OCI-LY7 (cell line): ENCODE measurements at places on chromosomes 5 and 9. TPM values are rescaled to one million over a fixed set of nuclear protein-coding genes. Genes with fewer than 3 reads are reported as not detected.

Gene ACO1
- 8.8 and 9.0 TPM in 2 replicates for total RNA-seq

Gene C5orf52
- not detected in 2 replicates for total RNA-seq

- DNase-seq: no peak
These were observed 370.3 kb upstream of the IRX1 start for GRCh38 chr5:3225201-3225960.

DNA sequence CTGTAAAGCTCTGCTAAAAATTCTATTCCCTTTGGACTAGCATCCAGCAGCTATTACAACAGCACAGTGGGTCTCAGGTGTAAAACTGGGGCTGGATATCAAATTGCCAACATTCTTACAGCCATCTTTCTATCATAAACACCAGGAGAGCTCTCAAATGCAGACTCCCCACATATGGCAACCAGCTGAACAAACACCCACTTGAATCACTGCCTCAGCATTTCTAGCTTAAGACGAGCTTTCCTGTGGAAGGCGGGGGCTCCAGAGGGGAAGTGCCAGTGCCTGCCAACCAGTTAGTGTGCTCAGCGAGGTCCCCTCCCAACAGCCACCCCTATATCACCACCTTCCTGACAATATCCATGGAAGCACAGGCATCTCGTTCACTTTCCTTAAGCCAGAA, 62.2 kb downstream of the IPPK start:
- no peak for DNase-seq

DNA sequence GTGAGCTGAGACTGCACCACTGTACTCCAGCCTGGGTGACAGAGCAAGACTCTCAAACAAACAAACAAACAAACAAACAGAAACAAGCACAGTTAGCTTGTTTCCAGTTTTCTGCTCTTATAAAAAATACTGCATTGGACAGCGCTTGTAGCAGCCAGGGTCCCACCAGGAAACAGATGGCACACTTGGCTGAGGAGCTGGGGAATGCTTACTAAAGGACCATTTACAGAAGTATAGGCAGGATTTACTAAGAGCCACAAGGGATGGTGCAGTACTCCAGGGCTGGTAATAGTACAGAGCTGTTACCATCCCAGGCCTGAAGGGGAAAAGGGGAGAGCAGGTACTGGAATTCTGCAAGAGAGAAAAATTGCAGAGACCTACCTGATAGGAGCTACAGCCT, 5.2 kb upstream of the ANKS6 start:
- DNase-seq: no peak
